T-helper 1 cell (primary cell): ENCODE measurements at places on chromosomes 2 and 18.

- DNase-seq, result no peak
Observed at GRCh38 chr2:131543385-131543891, 15.8 kb downstream of the CCDC74A start.

DNA sequence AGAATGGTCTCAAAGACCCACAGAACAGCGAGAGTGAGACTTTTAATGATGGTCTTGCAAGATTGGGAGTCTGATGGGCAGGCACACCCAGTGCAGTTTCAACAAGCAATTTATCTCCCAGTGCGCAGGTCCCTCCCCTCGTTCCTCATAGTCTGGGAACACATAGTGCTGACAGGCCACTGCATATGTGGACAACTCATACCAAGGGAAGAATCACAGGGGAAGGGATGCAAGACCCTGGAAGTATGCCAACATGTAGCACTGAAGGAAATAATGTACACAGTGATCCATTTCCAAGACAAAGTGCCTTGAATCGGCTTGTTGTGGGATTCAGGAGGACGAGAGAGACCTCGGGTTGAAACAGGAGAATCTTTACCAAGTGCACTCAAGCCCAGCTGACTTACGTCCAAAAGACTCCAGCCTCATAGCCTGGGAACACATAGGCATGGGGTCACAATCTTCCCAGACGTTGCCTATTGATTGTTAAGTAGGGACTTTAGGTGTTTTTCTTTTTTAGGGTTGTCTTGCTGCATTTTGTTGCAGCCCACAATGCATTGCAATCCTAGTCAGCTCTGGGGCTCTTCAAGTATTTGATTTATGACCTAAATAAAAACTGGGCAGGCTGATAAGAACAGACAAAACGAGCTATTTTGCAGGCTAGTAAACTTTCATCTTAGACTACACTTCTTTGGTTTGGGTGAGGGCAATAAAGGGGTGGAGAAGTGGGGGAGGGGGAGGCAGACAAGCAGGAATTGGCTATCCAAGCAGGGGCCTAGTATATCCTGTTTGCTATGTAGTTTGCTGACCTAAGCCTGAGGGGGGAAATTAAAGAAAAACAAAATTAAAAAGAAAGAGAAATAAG, 24.7 kb upstream of the SERPINB5 start:
- DNase-seq, result no peak

- no peak for DNase-seq
Observed at GRCh38 chr2:88950010-88950409, 258.5 kb downstream of the RPIA start.

GRCh38 chr2:56508662-56509061, 324.9 kb downstream of the CCDC85A start:
- DNase-seq, result no peak

DNA sequence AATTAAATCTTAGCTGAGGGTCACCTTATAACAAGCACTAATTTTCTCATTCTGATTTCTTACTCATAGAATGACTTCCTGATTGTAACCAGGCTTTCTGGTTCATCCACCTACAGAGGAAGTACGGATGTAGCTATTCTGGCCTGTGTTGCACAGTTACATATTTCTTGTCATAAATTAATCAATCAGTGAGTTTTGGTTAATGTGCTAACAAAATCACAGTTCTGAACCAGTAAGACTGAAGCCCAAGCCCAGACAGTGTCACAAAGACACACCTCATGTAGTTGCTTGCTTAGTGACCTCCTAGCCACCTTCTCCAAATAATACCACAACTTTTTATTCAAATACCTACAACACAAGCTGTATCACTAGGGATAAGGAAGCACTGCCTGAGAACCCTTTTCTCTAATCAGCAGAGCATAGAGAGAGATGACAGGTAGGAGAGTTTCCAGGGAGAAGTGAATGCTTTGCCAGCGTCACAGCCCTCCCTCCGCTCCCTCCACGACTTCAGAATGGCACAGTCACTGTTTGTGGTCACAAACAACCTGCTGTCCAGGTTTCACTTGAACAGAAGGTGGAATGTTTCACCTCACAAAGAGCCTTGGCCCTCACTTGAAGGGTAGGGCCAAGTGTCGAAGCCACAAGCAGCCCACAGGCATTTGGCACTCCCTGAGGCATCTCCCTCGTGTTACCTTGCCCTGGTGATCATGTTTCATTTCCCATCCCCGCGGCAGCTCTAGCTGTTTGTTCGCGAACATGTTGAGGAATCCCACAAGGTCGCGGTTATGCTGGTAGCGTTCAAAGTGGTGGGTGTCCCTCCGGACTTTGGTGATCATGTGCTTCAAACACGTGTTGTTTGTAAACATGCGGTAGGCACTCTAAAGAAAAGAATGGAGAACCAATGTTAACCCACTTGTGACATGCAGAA, 120.8 kb upstream of the STK17B start:
- no peak for DNase-seq

DNA sequence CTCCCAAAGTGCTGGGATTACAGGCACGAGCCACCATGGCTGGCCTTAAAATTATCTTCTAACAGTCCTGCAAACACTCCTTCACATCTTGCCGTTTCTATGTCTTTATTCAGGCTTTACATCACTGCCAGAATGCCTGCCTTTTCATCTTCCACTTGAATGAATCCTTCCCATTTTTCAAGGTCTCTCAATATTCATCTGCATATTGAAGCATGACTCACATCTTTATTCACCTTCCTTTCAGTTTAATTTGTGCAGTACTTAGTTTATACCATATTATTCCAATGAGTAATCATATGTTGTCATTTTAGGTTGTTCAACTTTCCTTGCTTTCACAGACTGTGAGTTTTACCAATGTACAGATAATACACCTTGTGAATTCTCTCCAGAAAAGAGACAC, 510.1 kb upstream of the PIK3C3 start:
- DNase-seq, result no peak

DNA sequence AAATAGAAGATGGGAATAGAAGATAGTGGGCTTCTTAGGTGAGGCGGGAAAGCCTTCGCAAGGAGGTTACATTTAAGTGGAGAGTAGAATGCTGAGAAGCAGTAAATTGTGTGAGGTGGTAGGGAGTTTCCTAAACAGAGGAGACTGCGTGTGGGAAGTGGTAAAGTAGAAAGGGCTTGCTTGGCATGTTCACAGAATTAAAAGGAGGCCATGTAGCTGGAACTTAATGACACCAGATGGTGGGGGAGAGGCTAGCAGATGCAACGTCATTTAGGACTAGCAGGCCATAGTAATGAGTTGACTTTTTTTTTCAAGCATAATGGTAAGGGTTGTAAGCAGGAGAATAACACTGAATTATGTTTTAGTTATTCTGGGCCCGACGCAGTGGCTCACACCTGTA, 13.0 kb upstream of the RTN4 start:
- DNase-seq, result no peak

DNA sequence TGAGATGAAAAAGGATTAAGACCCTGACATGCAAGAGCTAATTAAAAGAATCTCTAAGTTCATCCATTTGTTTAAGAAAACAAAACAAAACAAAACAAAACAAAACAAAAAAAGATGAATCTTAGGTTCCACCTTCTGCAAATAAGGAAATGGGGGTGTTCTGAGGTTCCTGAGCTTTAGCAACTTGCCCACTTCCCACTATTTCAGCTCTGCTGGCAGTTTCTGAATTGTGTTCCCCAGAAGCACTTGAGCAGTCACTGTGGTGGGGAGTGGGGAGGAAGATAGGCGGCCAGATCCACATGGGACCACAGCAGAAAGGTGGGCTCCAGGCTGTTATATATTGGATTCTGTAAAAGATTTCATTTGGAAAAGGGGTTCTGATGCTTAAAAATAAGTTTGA, 20.3 kb downstream of the INO80C start:
- DNase-seq, result no peak

GRCh38 chr2:214674278-214674677, 135.2 kb downstream of the BARD1 start:
- DNase-seq, result no peak

DNA sequence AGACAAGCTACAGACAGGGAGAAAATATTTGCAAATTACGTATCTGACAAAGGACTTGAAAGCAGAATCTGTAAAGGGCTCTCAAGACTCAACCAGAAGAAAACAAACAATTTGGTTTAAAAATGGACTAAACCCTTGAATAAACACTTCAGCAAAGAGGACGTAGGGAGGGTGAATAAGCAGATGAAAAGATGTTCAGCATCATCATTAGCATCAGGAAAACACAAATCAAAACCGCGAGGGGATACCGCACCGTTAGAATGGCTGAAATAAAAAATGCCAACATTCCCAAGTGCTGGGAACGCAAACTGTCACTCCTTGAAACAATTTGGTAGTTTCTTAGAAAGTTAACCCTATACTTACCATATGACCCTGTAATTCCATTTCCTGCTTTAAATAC, 136.7 kb downstream of the MBP start:
- no peak for DNase-seq

DNA sequence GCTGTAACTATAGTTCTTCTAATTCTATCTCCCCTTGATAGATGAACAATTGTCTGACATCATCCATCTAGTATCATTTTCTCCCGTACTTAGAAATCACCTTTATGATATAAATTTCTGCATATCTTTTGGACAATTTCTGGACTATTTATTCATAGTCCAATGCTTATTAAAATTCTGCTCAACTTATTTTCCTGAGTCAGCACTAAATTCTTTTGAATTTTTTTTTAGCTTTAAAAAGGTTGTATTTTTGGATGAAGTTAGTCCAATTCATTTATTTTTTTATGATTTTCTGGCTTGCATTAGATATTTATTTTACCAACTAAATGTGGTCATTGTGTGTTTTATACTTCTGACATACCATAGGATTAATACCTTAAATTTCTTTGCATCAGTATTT, 538.5 kb upstream of the DCC start:
- DNase-seq, result no peak

- DNase-seq, result no peak
Observed at GRCh38 chr2:109370399-109371035, 241.5 kb downstream of the SH3RF3 start.

GRCh38 chr2:38797250-38797676, 19.3 kb downstream of the GEMIN6 start:
- DNase-seq, result no peak

GRCh38 chr18:21315741-21316197, 73.7 kb downstream of the GREB1L start:
- DNase-seq, result no peak

DNA sequence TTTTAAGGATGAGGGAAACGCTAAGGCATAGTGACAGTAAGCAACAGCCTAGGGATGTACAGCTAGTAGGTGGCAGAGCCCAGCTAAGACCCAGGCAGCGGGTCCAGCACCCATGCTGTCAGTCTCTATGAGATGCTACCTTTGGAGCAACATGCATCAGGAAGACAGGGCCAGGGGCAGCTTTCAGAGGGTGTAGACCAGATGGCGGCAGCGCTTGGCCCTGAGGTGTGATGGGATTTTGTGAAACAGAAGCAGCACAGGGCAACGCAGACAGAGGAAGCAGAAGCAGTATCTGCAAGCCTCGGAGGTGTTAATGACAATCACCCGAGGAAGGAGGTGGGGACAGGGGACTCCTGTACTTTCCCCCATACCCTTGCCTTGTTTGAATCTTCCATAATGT, 43.2 kb downstream of the SDC1 start:
- DNase-seq, result no peak

DNA sequence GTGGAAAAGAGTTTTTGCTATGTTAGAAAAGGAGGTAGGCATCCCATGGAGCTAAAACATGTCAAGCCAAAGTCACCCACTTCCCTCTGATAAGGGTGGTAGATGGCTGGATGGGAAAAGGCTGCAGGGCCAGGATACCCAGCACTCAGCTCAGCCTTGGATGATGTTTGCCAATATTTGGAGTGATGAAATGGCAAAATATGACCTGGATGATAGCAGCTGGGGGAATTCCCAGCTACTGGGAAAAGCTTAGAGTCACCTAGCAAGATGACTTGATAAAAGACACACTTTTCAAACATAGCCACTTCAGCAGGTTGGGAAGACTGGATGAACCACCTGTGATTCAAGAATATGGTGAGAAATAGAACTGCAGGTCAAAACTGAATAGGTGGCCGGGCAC, 10.1 kb downstream of the RFX8 start:
- DNase-seq, result no peak

DNA sequence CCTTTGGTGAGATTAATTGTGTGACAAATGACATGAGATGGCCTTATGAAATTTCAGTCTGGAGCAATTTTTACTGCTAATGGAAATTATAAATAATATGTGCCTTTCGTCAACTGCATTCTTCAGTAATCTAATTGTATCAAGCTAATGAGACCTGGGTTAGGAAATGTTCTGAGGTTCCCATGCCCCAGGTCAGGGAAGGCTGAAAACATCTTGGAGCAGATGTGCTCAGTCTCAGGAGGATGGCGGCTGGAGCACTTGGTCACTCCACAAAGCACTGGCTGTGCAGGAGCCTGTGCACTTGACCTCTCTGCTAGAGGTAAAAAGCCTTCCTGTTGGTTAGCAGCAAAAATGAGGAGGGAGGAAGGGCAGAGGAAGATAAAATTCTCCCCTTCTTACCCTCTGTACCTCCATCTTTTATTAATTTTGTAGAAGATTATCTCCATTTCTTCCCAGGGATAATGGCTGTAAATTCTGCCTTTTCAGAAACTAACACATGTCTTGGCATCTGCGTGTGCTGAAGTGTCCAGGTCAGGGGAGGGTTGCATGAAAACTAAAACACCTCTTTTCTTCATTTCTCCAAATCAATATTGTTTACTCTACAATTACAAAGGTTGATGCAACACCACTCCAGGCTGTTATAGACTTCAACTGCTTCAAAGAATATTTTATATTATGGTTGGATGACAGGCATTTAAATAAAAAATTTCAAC, 1606.4 kb upstream of the ACVR2A start:
- no peak for DNase-seq

DNA sequence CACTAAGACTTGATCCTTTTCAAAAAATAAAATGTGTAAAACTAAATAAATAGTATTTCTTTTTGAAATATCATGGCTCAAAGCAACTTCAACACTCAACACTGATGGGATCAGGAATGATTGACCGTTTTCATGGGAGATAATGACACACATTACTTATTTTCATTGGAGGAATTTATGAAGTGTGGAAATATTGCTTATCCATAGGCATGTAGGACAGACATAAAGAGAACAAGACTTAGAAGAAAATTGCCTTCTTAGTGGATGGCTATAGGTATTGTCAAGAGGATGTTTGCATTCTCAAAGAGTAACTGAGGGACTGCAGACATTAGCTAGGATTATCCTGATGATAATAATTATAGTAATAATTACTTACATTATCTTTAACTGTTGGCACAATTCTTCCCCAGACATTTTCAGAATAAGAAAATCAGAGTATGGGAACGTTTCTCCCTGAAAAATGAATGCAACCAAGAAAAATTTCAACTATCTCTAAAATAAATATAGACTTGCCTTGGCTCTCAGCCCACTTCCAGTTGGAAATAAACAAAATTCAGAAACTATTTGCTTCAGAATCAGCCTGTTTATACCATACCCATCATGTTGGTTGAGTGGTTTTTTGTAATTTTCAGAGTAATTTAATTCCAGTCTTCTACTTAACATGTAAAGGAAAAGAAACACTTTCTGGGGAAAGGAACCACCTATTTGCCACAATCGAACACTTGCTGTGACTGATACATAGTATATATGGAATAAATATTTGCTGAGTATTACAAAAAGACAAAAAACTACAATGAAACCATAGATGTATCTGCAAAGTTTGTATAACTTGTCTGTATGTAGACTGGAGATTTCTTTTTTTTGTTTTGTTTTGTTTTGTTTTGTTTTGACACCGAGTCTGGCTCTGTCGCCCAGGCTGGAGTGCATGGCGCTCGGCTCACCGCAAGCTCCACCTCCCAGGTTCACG, 165.7 kb downstream of the TMX3 start:
- DNase-seq, result no peak
